ENCODE measurements at places on chromosomes 5 and 9. TPM values are rescaled to one million over a fixed set of nuclear protein-coding genes. Genes with fewer than 3 reads are reported as not detected.

Gene INSL4
- not detected for total RNA-seq

DNA sequence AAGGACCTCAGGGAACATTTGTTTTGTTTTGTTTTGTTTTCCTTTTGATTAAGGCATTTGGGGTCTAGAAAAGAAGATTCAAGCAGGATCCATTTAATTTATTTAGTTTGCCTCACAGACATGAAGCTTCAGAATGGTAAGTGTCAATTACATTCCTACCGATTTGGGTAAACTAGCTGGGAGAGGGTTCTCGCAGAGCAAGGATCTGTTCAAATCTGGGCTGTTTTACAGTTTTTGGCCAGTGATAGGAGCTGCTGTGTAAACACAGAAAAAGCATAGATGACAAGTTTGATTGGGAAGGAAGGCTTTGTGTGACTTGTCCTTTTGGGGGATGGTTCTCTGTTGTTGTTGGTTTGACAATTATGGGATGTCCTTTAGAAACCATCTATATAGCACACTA, 470.3 kb upstream of the WWC1 start:
- no peak for DNase-seq
- H3K4me3 ChIP-seq = no peak overlapping the region
- H3K27me3 ChIP-seq = no peaks in the 10 kb centered on the region
- no peak overlapping the region for H3K27ac ChIP-seq

GRCh38 chr5:172361566-172362238, 78.1 kb upstream of the UBTD2 start:
- no peaks in the 10 kb centered on the region for H3K27me3 ChIP-seq
- peaks cover 16% of the 10 kb centered on the region for H3K4me1 ChIP-seq
- peak overlapping the region; percentile 54 for H3K27ac ChIP-seq
- H3K36me3 ChIP-seq = no peaks in the 10 kb centered on the region
- no peak overlapping the region for H3K4me3 ChIP-seq

DNA sequence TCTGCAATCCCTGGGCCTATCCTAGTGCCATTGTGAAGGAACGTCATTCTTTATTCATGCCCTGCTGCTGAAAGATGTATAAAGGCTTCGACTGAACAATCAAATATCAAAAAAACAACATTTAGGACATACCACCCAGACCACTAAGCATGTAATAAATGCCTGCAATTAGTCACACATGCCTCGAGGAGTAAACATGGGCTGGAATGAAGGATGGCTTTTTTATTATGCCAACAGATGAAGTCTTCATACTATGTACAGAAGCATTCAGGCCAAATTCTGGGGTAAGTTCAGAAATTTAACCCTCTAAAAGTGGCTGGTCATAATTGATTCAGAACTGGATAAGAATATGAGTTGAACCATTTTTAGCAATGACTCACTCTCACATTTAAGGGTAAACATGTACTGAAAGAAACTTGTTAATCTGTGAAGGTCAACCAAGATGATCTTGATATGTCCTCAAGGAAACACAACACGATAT, 38.1 kb downstream of the FAM240B start:
- H3K36me3 ChIP-seq = no peaks in the 10 kb centered on the region
- no peaks in the 10 kb centered on the region for H3K27me3 ChIP-seq
- H3K4me1 ChIP-seq = no peaks in the 10 kb centered on the region
- H3K4me3 ChIP-seq = no peak overlapping the region
- H3K27ac ChIP-seq = no peak overlapping the region

- H3K27me3 ChIP-seq = no peaks in the 10 kb centered on the region
- peak; percentile 40 for DNase-seq
- no peak overlapping the region for H3K27ac ChIP-seq
- H3K4me1 ChIP-seq = peaks cover 51% of the 10 kb centered on the region
These were observed 75.5 kb downstream of the MAPKAP1 start for GRCh38 chr9:125631391-125632085.

- peaks cover 24% of the 10 kb centered on the region for H3K27me3 ChIP-seq
- no peak overlapping the region for H3K4me3 ChIP-seq
- H3K36me3 ChIP-seq = no peaks in the 10 kb centered on the region
- DNase-seq = no peak
- H3K4me1 ChIP-seq = no peaks in the 10 kb centered on the region
These were observed 35.2 kb upstream of the PDE8B start for GRCh38 chr5:77175231-77175630.

- DNase-seq = no peak
- no peaks in the 10 kb centered on the region for H3K4me1 ChIP-seq
- H3K27ac ChIP-seq = no peak overlapping the region
- H3K27me3 ChIP-seq = peaks cover 25% of the 10 kb centered on the region
- no peaks in the 10 kb centered on the region for H3K36me3 ChIP-seq
These were observed 144.3 kb upstream of the MTAP start for GRCh38 chr9:21657966-21658667.

DNA sequence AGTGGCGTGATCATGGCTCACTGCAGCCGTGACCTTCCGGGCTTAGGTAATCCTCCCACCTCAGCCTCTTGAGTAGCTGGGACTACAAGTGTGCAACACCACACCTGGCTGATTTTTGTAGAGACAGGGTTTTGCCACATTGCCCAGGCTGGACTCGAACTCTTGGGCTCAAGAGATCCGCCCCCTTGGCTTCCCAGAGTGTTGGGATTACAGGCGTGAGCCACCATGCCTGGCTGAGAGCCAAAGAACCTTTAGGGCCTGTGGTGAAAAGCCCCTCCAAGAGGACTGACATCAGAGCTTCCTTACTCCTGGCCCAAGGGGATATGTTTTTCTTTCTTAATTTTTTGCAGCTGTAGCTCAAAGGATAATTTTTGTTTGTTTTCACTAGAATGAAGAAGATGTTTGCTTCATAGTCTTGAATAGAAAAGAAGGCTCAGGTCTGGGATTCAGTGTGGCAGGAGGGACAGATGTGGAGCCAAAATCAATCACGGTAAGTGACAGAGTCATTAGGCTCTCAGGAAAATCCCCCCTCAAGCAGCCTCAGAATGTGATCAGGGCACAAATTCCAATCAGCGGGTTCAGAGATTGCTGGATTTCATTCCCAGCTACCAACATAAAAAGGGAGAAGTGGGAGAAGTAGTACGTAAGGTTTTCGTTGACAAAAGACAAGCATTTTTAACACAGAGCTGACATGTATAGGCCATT, 77.1 kb downstream of the GOLPH3 start:
- H3K36me3 ChIP-seq = peaks cover 3% of the 10 kb centered on the region
- DNase-seq = no peak
- H3K27me3 ChIP-seq = no peaks in the 10 kb centered on the region
- H3K4me3 ChIP-seq = no peak overlapping the region
- H3K4me1 ChIP-seq = peaks cover 5% of the 10 kb centered on the region
